ENCODE measurements at places on chromosomes 13 and 19.

GRCh38 chr19:57813919-57814504, 701 bp downstream of the ZNF552 start:
- no peak for DNase-seq

- DNase-seq, result no peak
These were observed 8.8 kb downstream of the RRAS start for GRCh38 chr19:49631014-49631588.

- no peak for DNase-seq
These were observed 12.1 kb upstream of the ANGPTL8 start for GRCh38 chr19:11227195-11227886.

- no peak for DNase-seq
These were observed 42.2 kb upstream of the HNRNPA1L2 start for GRCh38 chr13:52599848-52600603.

- no peak for DNase-seq
These were observed 437.3 kb upstream of the ZNF507 start for GRCh38 chr19:31908080-31908479.

- no peak for DNase-seq
These were observed 15.0 kb downstream of the PLIN4 start for GRCh38 chr19:4503132-4503824.

GRCh38 chr19:2989236-2989946, 12.0 kb downstream of the TLE6 start:
- DNase-seq, result no peak

- peak; percentile 33 for DNase-seq
These were observed 14.4 kb downstream of the MICOS13 start for GRCh38 chr19:5665781-5666513.

DNA sequence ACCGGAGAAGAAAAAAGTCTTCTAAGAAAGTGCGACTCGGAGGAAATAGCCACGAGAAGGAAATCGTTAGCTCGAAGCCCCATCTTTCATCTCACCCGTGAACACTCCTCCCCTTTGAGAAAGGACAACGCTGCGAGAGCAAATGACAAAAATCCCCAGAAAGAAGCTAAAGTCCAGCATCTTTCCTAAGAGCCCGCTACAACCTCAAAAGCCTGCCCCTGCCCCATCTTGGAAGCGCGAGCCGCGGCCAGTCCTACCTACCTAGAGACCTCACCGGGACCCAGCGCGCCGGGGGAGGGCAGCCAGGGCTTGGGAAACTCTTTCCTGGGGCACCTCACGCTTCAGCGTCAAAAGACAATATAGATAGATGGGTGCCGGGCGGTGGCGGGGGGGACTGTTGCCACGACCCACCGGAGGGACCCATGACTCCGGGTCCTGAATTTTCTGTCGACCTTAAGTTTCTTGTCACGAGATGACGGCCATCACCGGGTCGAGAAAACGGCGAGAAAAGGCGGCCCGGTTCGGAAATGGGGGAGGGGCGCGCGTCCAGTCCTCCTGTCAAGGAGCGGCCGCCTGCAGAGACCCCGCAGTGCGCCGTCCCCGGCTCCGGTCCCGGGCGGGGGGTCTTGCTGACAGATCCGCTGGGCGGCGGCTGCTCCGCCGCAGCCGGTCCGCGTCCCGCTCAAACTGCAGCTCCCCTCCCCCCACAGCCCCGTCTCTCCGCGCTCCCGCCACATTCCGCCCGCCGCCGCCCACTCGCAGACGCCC, 65.9 kb downstream of the KCNRG start:
- peak; percentile 39 for DNase-seq

- no peak for DNase-seq
These were observed 5.2 kb downstream of the DAND5 start for GRCh38 chr19:12974301-12975220.

- DNase-seq, result no peak
These were observed 28.7 kb downstream of the COMP start for GRCh38 chr19:18762125-18763023.

DNA sequence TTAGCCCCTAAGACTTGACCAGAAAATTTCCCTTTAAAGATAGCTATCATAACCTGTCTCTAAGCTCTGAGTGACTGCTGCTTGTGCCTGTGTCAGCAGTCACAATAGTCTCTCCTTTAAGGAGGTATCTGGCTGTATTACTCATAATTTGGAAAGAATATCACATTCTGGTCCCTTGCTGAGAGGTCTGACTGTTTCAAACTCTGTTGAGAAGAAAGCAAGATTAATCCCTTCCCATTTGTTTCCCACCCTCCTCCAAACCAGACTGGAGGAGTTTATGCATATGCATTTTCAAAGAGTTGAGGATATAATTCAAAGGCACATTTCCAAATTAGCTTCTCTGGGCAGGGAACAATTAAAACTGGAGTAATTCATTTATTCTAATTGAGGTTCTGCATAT, 2.3 kb downstream of the HTR2A start:
- no peak for DNase-seq

- peak; percentile 42 for DNase-seq
These were observed 24.2 kb upstream of the TTYH1 start for GRCh38 chr19:54390942-54391577.

DNA sequence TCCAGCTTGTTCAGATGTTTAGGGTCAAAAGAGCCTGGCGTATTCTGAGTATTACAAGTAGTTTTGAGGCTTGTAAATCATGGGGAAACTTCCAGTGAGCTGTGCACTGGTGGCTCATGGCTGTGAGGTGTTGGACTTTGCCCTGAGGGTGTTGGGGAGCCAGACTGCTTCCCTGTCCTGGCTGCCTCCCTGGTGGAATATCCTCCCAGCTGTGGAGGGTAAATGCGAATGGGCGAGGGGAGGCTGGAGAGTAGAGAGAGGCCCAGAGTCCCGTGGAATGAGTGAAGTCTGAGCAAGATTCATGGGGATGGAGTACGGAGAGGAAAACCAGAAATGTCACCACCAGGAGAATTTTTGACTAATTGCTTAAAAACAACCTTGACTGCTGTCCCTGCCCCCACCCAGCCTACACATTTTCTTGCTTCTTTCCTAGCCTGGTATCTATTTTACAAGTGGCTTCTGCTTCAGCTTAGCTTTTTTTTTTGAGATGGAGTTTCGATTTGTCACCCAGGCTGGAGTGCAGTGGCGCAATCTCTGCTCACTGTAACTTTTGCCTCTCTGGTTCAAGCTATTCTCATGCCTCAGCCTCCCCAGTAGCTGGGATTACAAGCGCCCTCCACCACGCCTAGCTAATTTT, 3.7 kb downstream of the SNRPA start:
- DNase-seq, result no peak

GRCh38 chr19:39540333-39540673, 342 bp upstream of the EID2 start:
- DNase-seq, result no peak

- DNase-seq, result no peak
These were observed 1.4 kb upstream of the PRKD2 start for GRCh38 chr19:46718157-46718933.

DNA sequence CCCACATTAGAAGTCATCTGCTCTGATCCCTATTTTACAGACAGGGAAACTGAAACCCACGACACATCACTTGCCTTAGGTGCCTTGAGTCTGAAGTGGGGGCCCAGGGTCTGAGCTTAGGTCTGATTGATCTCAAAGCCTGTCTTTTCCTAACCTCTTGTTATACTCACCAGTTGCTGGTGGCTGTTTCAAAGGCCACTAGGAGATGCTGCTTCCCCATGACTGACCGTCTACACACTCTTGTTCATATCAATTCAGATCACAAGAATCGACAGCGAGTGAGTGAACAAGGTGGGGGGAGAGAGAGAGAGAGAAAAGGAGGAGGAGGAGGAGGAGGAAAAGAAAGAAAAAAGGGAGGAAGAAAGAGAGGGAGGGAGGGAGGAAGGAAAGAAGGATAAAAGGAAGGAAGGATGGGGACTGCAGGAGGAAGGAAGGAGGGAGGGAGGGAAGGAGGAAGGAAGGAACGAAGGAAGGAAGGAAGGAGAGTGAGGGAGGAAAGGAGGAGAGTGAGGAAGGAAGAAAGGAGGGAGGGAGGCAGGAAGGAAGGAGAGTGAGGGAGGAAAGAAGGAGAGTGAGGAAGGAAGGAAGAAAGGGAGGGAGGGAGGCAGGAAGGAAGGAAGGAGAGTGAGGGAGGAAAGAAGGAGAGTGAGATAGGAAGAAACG, 3.3 kb downstream of the OR10H1 start:
- peak; percentile 12 for DNase-seq

DNA sequence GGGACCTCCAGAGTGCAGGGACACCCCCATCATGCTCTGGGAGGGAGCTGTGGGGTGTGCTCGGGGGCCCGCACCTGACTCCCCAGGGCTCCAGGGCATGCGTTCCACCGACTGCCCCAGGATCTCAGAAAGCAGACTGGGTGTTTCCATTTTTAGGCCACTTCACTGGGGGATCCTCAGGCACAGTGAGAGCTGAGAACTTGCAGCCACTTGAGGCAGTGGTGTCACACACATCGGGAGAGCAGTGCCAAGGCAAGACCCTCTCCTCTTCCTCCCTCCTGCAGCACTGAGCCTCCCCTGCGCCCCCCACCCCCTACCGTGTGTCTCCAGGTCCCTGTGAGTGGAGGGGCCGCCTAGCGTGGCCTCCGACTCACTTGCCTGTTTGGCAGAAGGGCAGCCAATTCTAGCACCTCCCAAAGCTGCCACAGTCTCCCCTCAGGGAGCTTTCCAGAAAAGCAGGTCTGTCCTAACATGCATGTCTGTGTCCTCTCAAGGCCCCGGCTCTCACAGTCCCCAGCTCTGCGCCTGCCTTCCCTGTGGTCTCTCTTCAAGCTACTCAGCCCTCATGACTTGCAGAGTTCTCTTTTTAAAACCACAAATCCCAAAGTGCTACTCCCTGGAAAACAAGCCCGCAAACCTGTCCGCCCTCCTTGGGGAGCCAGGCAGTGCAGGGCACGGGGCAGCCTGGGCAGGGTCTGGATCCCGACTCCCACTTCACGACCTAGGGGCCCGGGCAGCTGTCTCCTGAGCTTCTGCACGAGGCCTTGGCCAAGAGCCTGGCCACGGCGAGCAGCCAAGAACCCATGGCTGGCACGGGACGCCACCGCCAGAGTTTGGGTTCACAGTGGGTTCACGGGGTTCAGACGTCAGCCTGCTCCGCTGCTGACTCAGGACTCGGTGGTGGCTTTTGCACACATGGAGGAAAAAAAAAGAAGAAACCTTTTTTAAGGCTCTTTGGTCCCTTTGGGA, 94.1 kb downstream of the STK24 start:
- DNase-seq, result no peak

DNA sequence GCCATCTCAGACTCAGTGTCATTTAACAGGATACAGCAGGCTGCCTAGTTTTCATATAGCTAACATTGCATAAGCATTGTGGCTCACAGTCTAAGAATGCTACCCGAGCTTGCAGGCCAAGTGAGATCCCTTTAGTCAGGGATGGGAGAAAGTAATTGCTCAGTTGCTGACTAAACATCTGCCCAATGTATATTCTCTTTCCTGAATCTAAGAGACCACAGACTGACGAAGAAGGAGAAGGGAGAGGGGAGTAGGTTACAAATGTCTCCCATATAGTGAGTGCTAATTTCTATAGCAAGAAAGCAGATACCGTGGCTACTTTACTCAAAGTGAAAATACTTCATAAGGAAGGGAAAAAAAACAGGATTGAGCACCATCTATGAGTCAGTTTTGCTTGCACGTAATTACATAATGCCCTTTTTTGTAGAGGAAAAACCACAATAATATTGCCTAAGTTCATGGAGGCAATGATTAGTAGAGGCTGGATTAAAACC, 453.9 kb downstream of the COG6 start:
- DNase-seq, result no peak

DNA sequence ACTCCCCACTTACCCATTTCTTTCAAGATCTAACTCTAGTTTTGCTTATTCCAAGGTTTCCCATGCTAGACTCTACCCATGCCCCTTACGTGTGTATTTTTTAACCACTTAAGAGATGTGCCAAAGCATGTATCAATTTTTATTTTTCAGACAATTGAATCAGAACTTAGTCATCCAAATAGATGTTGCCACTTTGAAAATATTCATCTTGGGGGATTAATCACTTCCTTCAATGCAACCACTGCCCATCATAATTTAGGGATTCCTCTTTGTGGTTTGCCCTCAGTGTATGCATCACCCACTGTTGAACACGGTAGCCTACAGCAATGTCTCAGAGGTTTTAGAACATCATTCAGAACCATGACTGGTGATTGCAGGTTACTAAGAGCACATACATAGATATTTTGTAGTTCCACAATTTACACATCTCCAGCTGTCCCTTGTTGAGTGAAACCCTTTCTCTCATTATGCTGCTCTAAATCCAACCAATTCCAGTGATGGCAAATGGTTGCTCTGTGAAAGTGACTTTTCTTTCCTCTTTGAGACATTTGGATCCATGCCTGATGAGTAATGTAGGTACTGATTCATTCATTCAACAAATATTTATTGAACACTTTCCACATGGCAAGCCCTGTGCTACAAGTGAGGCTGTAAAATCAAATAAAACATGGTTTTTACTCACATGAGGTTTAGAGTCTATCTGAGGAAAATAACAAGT, 60.6 kb upstream of the SERP2 start:
- no peak for DNase-seq

- peak; percentile 96 for DNase-seq
These were observed 426 bp upstream of the AKAP11 start for GRCh38 chr13:42271337-42272114.

DNA sequence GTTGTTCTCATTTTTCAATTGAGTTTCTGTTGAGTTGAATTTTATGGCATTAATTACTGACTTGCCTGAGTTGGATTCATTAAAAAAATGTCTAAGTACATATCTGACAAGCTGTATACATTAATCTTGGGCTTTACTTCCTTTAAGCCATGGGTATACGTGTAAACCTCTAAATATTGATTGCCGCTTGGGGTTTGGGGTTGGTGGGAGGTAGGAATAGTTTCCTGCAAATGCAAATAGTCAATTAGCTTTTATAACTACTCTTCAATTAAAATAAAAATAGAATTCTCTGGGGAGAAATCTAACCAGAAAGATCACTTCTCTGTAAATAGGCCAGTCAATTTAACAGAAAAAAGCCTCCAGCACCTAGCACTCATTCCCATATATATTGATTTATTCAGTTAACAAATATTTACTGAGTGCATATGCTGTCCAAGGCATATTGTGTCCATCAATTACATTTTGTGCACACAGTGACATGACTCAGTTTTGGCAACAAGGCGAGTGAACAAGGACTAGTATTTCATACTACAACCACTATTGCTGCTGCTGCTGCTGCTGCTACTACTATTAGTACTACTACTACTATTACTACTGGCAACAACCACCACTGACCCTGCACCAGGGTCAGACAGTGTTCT, 306.8 kb downstream of the RFC3 start:
- DNase-seq, result no peak

GRCh38 chr13:111344471-111345191, 24.2 kb downstream of the TEX29 start:
- DNase-seq, result no peak

GRCh38 chr13:44307844-44308243, 65.8 kb upstream of the SERP2 start:
- no peak for DNase-seq

DNA sequence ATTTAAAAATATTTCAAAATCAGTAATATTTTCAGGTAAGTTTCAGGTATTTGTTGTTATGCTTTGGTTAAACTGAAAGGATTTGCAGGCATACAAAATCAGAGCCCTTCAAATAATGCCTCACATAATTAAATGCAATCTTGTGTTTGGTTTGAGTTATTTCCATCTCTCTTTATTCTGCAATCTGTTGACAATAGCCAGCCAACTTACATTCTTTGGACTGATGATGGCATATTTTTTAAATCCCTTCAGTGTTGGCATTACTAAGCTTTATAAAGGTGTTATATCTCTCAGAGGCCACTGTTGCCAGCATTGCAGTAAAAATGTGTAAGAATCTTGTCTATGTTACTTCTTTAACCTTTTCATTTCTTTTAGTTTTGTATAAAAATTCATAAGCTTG, 257.2 kb upstream of the RFC3 start:
- no peak for DNase-seq

- no peak for DNase-seq
These were observed at the start of gene TDRD12 for GRCh38 chr19:32719611-32720059. TDRD12 (plus strand) TSS chr19:32719767; CDS start chr19:32720073, 306 bp downstream.
